ENCODE measurements at places on chromosomes 4 and X.

DNA sequence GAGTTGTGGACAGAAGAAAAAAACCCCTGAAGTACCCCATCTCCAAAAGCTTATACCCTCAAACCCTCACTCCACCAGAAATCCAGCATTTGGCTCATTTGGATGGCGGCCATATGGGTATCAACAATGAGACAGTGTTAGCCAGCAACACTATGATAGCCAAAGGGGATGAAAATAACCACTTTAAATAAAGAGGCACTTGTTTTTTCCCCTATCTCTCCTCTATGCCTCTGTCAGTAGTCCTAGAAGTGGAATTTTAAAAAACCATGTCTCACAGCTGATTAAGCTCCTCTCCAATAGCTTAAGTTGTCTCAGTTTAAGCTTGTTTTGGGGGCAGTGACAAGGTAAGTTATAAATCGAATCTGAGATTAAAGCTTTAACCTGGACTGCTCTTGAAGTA, 124.0 kb downstream of the MOSPD2 start:
- DNase-seq, result no peak

GRCh38 chr4:174859904-174860303, 30.9 kb upstream of the GLRA3 start:
- no peak for DNase-seq

DNA sequence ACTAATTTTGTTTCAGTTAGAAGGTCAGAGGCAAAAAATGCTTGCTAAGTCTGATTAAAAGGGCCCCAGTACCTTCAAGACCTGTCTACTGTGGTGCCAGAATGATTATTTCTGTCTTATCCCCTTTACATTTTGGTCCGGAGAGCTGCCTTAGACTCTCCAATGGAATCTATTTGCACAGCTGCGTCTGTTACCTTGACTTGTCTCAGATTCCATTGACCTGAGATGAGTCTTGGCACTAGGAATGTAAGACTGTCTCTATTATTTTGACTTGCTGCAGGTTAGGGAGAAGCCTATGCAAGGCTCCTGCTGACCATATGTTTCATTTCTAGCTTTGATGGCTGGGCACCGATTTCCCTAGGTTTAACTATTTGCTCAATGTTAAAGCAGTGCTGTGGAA, 457.6 kb downstream of the KCTD8 start:
- DNase-seq, result no peak

- DNase-seq, result no peak
These were observed 44.5 kb upstream of the RASGEF1B start for GRCh38 chr4:81516241-81516640.

Data from LoVo (cell line).